ENCODE measurements at places on chromosomes 2 and 18.
A peak's percentile ranks its signal among the peaks of the same experiment; 100 is the strongest.

DNA sequence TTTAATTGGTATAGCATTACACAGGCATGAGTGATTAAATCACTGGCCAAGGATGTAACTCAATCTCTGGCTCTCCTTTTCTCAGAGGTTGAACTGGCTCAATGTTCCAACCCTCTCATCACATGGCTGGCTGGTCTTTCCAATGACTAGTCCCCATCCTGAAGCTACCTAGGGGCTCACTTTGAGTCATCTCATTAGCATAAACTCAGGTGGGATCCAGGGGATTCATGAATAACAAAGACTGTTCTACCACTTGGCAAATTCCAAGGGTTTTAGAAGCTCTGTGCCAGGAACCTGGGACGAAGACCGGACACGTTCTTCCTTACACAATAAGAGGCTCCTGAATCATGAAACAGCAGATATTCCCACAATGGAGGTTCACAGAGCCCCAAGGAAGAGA is 145.0 kb upstream of the SPATS2L start:
- DNase-seq = no peak

GRCh38 chr2:199230091-199230490 is 227.6 kb downstream of the SATB2 start:
- no peak for DNase-seq

- DNase-seq = no peak
These were observed 5.6 kb downstream of the KLF7 start for GRCh38 chr2:207160115-207160514.

- no peak for DNase-seq
These were observed 90.3 kb upstream of the CDH2 start for GRCh38 chr18:28267276-28267675.

DNA sequence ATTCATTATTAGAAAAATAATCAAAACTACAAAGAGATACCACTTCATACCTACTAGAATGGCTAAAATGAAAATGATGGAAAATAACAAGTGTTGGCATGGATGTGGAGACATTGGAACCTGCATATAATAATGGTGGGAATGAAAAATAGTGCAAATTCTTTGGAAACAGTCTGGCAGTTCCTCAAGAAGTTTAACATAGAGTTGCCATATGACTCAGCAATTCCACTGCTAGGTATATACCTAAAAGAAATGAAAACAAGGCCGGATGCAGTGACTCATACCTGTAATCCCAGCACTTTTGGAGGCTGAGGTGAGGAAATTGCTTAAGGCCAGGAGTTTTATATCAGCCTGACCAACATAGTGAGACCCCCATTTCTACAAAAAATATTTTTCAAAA is 41.6 kb upstream of the ACYP2 start:
- no peak for DNase-seq

DNA sequence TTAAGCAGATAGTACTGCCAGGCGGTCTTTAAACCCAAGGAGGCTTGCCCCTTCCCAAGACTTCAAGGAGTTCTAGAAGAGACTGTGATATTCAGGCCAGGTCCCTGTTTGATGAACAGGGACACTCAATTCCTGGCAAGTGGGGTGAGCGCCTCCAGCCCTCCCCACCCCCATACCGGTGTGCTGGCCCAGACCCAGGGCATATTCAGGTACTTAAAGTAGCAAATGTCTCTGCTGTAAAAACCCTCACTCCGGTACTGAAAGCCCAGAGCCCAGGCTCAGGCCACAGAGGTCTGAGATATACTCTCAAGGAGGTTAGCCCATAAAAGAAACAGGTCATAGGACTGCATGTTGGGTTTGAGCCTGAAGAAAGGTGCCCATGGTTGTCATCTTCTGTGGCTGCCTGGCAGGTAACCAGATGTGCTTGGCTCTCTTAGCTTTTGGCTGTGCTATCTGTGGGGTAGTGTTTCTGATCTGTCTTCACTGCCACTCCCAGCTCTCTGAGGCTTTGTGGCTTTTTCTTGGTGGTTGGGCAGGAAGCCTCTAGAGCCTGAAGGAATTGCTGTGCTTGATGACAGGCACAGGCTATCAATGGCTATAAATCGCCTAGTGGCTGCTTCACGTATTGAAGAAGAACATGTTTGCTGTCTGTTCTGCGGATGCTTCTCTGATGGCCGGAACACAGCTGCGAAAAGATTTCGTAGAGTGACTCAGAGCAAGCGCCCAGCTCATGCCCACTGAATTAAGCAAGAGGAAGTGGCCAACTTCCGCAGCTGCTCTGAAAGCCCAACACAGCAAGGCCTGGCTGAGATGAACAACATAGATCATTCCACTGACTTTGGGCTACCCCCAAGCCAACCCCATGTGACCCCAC is 63.3 kb upstream of the ALPP start:
- no peak for DNase-seq

- DNase-seq = no peak
These were observed 79.7 kb downstream of the STK39 start for GRCh38 chr2:168167511-168168263.

- no peak for DNase-seq
These were observed 270.2 kb downstream of the LOXHD1 start for GRCh38 chr18:46386788-46387187.

GRCh38 chr2:85237849-85238565 is 89.8 kb downstream of the TGOLN2 start:
- peak; percentile 60 for DNase-seq

GRCh38 chr18:63083555-63083954 is 236.0 kb downstream of the BCL2 start:
- no peak for DNase-seq

DNA sequence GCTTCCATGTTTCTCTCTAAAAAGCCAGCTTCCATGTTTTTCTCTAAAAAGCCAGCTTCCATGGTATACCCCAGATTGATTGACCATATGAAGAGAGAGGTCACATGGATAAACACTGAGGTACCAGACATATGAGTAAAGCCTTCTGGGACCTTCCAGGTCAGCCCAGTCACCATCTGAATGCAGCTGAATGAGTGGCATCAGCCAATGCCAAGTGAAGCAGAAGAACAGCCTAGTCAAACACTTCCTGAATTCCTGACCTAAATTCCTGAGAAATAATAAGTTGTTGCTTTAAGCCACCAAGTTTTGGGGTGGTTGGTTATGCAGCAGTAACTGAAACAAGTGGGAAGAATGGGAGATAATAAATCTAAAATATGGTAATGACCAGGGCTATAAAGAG is 5.7 kb upstream of the ALS2 start:
- DNase-seq = no peak

DNA sequence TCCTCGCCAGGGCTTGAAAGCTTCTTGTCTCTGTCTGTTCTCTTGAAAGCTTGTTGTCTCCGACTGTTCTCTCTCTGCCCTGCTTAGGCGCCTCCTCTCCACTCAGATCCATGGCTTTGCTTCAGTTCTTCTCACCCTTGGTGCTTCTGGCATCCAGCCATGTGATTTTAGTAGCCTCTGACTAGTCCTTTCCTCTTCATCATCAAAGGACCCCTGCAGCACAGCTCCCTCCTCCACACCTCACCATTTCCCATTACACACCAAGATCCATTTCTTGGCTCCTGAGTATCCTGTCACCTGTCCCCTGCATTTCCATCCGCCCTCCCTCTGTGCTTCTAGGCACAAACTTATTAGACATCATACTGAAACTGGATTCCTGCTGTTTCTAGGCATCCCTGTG is 59.4 kb downstream of the ZNF236 start:
- DNase-seq = no peak

GRCh38 chr2:19158896-19159295 is 199.5 kb downstream of the OSR1 start:
- DNase-seq = no peak

DNA sequence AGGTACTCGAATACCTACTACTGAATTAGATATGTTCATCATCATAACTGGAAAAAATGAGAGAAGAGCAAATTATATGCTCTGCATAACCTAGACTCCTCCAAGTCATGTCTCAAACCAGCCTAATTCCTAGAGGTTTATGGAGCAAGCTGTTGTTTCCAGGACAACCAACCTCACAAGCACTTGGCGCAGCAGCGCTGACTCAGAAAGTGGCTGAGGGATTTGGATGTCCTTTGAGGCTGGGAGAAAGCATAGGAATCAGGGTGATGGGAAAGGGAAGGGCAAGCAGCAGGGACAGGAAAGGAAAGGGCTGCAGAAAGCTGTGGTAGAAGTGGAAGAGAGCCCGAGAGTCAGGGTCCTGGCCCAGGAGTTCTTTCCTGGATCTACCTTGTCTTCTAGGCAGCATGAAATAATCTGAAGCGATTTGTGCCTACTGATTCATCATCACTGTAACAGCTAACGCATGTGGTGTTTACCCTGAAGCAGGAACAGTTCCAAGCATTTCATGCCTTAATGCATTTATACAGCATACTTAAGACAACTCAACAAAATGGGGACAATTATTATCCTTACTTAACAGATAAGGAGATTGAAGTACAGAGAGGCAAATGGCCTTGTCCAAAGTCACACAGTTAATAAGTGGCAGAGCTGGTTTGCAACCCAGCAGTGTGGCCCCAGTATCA is 3.7 kb downstream of the PLEK start:
- DNase-seq = no peak

DNA sequence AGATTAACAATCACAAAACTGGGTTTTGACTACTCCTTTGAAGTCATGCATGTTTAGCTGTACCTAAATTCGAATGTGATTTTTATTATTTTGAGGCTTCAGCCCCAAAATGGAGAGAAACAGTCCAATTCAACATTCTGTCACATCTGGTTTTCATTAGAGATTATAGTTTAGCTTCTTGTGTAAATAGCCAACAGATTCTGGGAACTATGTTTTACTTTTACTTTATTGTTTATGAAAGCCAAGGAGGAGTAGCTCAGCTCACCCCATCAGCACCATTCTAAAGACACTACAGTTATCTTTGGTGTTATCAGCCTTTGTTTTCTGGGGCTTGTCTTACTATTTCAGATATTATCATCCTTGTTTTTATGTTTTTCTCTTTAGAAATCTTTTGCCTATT is 465.0 kb upstream of the CWC22 start:
- no peak for DNase-seq

GRCh38 chr2:39682066-39682692 is 16.5 kb downstream of the TMEM178A start:
- DNase-seq = no peak

DNA sequence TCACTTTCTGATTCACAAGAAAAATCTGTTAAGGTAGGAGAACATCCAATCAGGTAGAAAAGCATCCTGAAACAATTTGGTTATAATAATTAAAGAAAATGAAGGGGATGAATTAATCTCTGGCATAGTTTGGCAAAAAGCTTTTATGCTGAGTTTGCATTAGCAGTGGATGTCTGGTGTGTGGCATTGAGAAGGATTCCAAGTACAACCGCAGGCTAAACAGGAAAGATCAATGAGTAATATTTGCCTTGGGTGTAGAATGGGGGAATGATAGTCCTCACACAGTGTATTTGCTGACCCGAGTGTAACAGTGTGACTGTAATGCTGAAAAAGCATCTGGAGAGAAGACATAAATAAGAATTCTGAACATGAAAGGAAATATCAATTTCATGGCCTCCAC is 68.3 kb upstream of the SESTD1 start:
- DNase-seq = no peak

DNA sequence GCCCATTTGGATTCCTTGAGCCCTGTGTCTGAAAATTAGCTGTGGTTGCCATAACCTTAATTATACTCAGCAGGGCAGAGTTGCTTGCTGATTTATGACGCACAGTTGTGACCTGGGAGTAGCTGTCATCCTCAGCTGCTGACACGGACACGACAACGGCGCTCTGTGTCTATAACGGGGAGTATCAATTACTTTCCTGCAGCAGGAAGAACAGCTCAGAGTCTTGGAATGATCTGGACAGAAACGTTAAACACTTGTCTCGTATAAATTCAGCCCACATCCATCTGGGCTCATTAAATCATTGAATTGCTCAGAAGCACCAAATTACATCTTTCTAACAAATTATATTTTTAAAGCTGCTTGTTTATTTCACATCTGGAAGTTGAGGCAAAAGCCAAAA is 116.3 kb downstream of the SEPTIN10 start:
- no peak for DNase-seq

DNA sequence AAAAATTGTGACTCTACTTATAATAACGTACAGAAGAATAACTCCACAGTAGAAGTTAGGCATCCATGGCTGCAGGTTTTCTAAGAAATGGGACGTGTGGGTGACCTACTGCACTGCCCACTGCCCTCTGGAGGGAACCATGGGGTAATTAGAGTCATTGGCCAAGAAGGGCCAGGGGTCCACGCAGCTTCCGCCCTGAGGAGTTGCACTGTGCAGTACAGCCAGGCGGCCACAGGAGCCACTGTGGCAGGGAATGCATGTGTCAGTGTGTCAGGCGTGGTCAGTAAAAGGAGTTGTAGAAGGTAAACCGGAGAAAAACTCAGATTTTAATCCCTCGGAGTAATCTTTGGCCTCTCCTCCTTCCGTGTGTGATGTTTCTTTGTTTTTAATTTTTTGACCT is 24.8 kb downstream of the NCK2 start:
- no peak for DNase-seq

GRCh38 chr2:170548304-170548703 is 166.8 kb upstream of the SP5 start:
- DNase-seq = no peak

GRCh38 chr2:62383846-62384245 is 122.1 kb downstream of the TMEM17 start:
- no peak for DNase-seq

- DNase-seq = no peak
These were observed 4.2 kb upstream of the SAP130 start for GRCh38 chr2:128032092-128032491.

- DNase-seq = no peak
These were observed 513.0 kb downstream of the PTPRM start for GRCh38 chr18:8080092-8080491.

DNA sequence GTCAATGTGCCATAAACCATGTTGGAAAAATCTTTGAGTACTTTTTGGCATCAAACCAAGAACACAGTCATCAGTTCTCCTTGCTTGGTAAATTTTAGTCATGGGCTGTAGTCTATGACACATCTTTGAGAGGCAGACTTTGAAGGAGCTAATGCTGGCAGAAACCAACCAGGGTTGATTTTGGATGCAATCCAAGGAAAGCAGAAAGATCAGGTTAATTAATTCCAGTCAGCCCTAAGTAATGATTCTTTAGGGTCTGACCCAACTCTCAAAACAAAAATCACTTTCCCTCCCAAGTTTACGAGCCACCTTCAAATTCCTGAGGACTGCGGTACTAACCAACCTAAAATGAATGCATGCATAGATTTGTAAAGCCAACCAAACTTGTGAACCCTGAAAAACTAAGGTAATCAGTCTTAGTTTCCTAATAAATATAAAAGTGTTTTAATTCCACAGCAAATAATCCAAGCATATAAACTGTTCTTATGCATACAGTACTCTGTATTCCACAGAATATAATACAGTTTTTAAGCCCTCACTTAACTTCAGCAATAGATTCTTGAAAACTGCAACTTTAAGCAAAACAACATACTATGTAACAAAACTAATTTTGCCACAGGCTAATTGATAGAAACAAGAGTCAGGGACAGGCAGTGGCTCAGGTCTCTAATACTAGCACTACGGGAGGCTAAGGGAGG is 22.0 kb downstream of the AP1S3 start:
- no peak for DNase-seq

DNA sequence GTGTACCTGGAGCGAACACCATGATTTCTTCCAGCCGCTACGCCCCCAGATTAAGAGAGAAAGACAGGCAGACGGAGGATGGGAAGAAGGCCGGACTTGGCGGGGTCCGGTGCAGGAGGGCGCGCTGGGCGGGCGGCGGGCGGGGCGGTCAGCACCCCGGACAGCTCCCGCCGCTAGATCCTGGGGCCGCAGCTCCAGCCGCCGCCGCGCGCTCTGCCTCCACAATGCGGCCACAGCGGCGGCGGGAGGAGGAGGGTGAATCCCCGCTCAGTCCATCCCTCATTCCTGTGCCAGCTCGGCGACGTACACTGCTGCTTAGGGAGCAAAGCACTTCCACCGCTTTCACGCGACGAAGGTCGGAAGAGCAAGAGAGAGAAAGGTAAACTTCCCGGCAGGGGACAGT is at the start of gene AKAIN1:
Gene AKAIN1, minus strand, starts transcription at position 226 of the 403 bp plus-strand sequence. Its CDS starts 204 bp downstream, at position 22.
- DNase-seq = peak; percentile 73
